HFF-Myc (cell line): ENCODE measurements at places on chromosomes 2 and 18.

- DNase-seq = no peak
These were observed 27.8 kb downstream of the RTN4 start for GRCh38 chr2:55022476-55022875.

GRCh38 chr18:35577045-35577848 lies 4.3 kb upstream of the GALNT1 start:
- no peak for DNase-seq

GRCh38 chr2:215554689-215555498 lies 119.0 kb upstream of the FN1 start:
- no peak for DNase-seq

DNA sequence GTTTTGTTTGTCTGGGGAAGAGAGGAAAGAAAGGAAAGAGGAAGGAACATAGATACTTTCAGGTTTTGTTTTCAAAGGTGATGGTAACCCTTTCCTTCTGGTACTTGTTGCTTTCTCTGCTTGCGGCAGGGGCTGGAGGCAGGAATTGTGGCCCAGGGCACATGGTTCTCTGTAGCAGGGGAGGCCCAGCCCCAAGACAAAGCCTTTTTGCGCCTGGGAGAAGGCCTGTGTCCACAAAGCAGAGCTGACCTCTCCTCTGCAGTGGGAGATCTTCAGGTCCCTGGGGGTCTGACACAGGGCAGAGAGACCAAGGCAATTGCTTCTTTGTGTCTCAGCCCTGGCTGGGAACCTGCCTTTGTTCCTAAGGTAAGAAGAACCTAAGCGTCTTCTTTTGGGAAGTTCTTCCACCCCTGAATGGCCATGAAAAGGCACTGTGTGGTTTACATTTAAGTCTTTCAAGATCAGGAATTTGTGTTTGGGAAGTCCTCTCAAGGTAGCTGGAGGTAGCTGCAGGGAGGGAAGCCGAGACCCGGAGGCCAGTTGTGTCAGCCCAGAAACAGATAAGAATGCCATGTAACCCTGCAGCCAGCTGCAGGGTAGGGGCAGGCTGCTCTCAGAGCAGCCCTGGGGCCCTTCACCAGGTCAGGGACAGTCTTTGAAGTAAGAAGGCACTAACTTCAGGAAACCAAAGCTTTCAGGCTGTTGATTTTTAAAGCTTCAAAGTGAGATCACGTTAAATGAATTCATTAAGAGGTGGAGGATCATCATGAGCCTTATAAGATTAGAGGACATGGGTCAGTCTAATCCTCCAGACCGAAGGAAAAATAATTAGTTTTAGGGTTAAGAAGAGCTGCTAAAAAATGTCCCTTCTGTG lies 119.3 kb downstream of the STPG4 start:
- no peak for DNase-seq

DNA sequence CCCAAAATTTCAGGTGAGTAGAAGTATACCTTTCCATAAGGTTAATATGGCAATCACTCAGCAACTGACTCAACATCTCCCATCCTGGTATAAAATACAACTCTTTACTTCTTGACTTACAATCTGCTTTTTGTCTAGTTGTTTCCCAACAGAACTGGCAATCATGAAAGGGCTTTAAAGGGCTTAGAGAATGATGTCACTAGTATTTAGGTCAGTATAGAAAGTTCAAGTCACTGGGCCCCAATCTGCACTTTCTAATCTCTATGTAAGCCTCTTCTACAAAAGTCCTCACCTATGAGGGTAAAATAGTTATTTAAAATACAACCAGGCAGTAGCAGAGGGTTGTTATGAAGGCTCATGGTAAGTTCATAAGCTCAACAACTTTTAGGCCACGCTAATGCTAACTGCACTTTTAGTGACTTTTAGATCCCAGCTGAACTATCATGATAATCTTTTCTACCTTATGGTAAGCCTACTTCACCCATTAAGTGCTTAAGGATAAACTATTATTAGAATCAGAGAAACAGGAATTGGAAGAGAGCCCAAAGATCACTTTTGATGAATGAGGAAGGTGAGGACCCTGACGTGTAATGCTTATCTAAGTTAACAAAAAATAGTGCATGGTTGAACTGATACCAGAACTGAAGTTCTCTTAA lies 79.6 kb downstream of the GORASP2 start:
- DNase-seq = no peak

DNA sequence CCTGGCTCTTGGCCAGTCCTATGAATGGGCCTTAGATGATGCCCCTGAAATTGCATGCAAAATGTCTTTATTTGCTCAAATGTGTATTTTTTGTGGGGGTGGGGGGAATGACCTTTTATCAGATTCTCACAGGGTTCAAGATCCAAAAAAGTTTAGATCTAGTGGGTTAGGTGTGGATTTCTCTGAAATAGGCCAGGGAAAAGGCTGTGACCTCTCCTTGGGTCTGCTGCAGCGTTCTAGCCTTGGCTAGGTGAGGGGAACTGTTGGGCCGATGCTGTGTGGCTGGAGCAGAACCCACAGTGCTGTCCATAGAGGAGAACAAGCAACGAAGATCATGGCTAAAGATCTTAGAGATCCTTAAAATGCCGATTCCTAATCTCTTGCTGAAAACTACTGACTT lies 130.4 kb upstream of the IL1R2 start:
- DNase-seq = no peak

- no peak for DNase-seq
These were observed 14.4 kb downstream of the COPS9 start for GRCh38 chr2:240121675-240122074.

DNA sequence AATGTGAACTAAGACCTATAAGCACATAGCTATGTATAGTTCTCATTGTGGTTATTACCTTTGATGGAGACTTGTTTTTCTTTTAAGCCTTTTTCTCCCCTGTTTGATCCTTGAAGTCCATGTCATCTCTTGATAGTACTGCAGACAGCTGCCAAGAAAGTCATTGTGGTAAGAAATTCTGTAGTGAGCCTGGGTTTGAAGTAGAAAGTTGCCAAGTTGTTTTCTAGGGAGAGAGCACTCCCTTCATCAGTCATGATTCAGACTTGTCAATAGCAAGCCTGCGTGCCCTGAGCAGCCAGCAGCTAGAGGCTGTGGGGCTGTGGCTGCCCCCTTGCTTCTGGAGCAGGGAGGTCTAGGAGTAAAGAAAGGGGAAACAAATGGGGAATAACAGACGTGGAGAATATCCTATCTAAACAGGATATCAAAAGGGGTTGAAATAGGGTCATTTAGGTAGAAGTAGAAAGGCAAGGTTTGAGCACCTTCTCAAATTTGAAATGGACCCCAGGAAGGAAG lies 8.4 kb downstream of the SP5 start:
- no peak for DNase-seq

- no peak for DNase-seq
These were observed 646.9 kb upstream of the ACVR2A start for GRCh38 chr2:147197754-147198483.

GRCh38 chr2:121345887-121346286 lies 60.9 kb upstream of the TFCP2L1 start:
- DNase-seq = no peak

DNA sequence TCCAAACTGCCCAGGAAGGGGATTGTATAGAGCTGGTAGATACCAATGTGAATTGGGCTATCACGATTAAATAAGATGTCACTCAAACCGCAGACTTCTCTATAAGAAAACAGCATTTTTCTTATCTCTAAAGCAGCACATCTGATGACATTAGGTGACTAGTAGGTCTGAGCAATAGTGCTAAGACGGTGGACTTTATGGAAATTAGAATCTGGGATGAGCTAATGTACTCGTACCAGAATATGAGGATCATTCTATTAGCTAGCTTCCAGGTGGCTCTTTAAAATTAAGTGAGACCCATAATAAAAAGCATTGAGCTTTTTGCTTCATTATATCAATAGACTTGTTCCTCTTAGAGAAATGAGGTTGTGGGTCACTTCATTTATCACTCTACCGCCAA lies 130.0 kb upstream of the MC4R start:
- DNase-seq = no peak

DNA sequence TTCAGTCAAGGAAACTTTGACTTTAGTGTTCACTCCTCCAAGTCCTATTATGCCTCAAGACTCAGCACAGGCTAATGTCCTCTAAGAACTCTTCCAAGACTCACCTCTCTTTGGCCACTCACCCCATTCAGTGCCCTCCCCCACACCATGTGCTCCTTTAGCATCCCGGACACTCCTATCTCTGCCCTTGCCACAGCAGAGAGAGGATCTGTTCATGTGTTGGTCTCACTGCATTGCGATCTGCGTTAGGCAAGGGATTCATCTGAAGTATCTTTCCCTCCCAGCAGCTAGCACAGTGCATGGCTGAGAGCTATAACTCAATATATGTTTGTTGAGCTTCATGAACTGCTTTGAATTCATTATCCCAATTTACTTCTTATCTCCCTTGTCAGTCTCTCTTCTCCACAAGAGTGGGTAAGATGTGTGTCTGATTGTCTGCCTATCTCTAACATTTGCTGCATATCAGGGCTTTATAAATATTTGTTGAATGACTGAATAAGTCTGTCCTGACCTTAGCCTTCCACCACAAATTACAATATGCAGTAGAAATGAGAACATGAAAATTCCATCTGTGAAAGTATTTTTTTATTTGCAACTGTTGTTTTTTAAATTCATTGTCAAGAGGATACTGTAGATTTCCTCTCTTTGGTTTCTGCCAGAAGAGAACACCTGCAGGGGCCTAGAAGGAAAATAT lies 179.9 kb upstream of the NCKAP5 start:
- no peak for DNase-seq

DNA sequence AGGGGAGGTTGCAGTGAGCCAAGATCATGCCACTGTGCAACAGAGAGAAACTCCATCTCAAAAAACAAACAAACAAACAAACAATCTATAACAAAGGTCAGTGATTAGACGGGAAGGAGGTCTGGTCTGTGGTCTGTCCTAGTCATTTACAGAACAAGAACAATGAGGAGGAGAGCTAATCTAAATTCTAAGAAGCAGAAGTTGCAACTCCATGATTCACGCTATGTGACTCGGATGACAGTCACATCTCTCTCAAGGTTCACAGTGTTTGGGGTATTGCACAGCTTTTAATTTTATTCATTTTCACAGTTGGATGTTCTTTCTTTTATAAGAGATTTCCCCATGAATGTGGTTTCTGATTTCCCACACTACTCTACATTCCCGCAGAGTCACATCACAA lies 218.7 kb upstream of the PIEZO2 start:
- no peak for DNase-seq

- DNase-seq = no peak
These were observed 19.4 kb downstream of the TMEM87B start for GRCh38 chr2:112074506-112074905.

GRCh38 chr2:21379140-21379539 lies 255.4 kb downstream of the TDRD15 start:
- no peak for DNase-seq

GRCh38 chr2:240956935-240957655 lies 41.3 kb upstream of the SNED1 start:
- DNase-seq = no peak

DNA sequence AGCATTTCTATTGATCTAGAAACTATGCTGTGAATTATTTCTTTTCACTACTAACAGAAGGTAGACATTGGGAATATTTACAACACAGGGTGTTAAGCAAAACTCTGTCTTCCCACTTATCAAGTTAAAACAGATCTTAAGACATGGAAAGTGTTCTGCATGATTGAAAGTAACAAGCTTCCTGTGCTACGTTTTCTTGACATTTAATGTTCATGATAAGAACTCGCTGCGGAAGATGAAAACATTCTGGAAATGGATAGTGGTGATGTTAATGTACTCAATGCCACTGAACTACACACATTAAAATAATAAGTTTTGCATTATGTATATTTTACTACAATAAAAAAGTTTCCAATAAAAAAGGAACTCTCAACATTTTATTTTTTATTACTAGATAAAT lies 74.4 kb upstream of the SCN7A start:
- DNase-seq = no peak

DNA sequence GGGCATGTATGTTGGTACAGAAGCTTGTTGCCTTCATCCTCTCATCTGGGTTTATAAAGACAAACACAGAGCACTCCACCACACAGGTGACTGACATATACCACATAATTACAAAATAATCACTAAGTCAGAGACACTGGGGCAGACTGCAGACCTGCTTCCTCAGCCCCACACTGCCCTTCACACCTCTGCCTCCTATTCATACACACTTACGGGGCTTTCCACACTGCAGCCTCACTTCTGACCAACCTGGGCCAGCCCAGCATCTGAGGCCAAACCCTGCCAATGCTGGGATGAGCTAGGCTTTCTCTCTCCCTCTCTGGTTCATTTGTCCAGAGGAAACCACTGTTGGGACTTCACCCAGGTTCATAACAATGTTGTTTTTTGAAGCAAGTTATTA lies 4.5 kb downstream of the EMX1 start:
- no peak for DNase-seq

GRCh38 chr2:182381225-182381624 lies 45.6 kb downstream of the PDE1A start:
- DNase-seq = no peak

GRCh38 chr2:170165129-170165528 lies 12.8 kb upstream of the MYO3B start:
- no peak for DNase-seq
